ENCODE measurements at places on chromosomes 7 and 10. TPM values are rescaled to one million over a fixed set of nuclear protein-coding genes. Genes with fewer than 3 reads are reported as not detected.

Gene CDC14C
- not detected for polyA plus RNA-seq

Gene FAM3C
- polyA plus RNA-seq, result 88.9 TPM

Gene MEOX2
- 15.4 TPM for polyA plus RNA-seq

Gene SAMD8
- 13.2 TPM for polyA plus RNA-seq

Gene NCF1
- 3.6 TPM for polyA plus RNA-seq

Gene WNT8B
- 0.06 TPM for polyA plus RNA-seq

Gene THSD7A
- polyA plus RNA-seq, result 3.5 TPM

Gene SDHAF3
- polyA plus RNA-seq, result 6.5 TPM

Gene OR2A5
- not detected for polyA plus RNA-seq

Gene TDRD1
- 0.48 TPM for polyA plus RNA-seq
